ENCODE measurements at places on chromosomes 6 and 20. TPM values are rescaled to one million over a fixed set of nuclear protein-coding genes. Genes with fewer than 3 reads are reported as not detected.

Gene DNAH8
- total RNA-seq = 0.03 TPM

Gene RAB22A
- 3.8 TPM for total RNA-seq

Gene LINC00237
- total RNA-seq = 3.7 TPM

Gene GLP1R
- 0.87 TPM for total RNA-seq

Gene TGM3
- total RNA-seq = not detected

Gene MYLK4
- 0.07 TPM for total RNA-seq

Gene CRISP3
- total RNA-seq = not detected

Gene DDX43
- total RNA-seq = 0.15 TPM

Gene MAP7
- 7.8 TPM for total RNA-seq

Gene ADGRF5
- 1.0 TPM for total RNA-seq

Gene ENTPD6
- 51.2 TPM for total RNA-seq

Gene MUC22
- total RNA-seq = not detected

Gene GPLD1
- total RNA-seq = 2.5 TPM

Gene BANF2
- not detected for total RNA-seq

Gene UNC5CL
- total RNA-seq = 4.3 TPM

Gene DPPA5
- 2.1 TPM for total RNA-seq

Gene MCCD1
- total RNA-seq = not detected

Gene PPIL6
- total RNA-seq = not detected

Gene SSTR4
- total RNA-seq = not detected

Gene AK9
- total RNA-seq = 1.5 TPM

Gene NOX3
- not detected for total RNA-seq

Gene HLA-DOA
- 6.1 TPM for total RNA-seq

Gene ELOVL4
- total RNA-seq = 4.8 TPM

Gene TMEM30A
- total RNA-seq = 33.0 TPM

Gene PBOV1
- not detected for total RNA-seq

Gene WDR27
- total RNA-seq = 45.4 TPM

Gene DDX39B
- total RNA-seq = 787 TPM

Gene CST3
- total RNA-seq = 104 TPM

Gene CST4
- not detected for total RNA-seq

Gene PAK5
- total RNA-seq = 0.22 TPM

Gene CCDC170
- total RNA-seq = 0.11 TPM

Gene PSMB8
- 4.6 TPM for total RNA-seq

Gene RREB1
- total RNA-seq = 31.9 TPM
